Activated gamma-delta T cell treated with Interleukin-2 at 50 U/mL for 16 hours (primary cell): ENCODE measurements at places on chromosomes 12 and 14.

GRCh38 chr12:64585104-64585503 is 25.2 kb upstream of the RASSF3 start:
- DNase-seq: no peak

DNA sequence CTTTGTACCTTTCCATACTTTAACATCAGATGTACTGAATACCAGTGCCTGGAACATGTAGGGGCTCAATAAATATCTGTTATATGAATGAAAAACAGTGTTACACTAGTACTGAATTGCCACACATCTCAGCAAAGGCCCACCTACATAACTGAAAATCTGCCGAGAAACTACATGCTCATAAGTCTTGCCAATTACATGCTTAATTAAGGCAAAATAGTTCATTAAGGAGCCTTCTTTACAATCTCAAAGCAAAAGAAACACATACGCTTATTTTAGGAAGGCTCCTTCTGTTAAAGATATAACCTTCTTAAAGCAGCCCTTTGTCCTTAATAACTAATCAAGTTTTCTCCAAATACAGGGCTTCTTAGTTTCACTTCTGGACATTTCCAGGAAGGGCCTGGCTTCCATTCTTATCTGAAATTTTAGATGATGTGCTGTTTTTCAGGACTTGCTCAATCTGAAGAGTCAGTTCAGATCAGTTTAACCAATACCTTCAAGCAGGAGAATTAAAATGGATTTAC is 11.5 kb downstream of the LIMA1 start:
- DNase-seq: no peak

DNA sequence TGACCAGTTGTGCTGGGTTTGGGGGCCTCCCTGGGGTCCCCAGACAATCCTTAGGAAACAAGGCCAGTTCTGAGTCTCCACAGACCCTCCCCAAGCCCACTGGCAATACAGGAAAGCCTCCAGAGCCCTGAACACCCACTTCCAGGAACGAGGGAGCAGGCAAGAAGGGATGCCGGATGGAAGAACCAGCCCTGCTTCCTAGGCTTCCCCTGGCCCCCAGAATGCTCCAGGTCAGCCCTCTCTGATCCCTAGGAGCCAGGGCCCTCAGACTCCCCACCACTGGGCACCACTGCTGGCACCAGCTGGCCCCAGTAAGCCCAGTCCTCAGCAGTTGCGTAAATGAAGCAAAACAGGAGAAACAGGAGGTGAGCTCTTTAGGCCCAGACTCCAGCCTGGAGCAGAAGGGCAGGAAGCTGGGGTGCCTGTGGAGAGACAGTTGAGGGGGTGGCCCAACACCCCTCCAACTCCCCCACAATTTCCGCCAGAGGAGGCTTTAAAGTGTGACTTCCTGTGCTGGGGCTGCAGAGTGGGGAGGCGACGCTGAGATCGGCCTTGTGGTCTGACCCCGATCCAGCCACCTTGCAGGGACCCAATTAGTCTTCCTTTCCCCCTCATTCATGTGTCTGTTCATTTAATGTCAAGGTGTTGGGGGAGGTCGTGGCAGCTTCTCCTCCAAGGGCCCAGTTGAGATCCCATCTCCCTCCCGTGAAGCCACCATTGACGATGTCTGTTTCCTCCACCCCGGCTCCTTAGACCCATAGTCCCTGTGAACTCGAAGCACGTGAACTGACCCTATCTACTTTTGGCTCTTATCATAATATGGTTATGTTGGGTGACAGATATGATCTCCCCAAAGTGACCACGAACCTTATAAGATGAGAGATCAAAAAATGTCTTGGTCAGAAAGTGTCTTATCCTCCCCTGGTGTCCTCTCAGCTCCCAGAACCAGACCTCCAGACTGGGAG is 4.7 kb downstream of the TNFRSF1A start:
- DNase-seq: peak; percentile 81

DNA sequence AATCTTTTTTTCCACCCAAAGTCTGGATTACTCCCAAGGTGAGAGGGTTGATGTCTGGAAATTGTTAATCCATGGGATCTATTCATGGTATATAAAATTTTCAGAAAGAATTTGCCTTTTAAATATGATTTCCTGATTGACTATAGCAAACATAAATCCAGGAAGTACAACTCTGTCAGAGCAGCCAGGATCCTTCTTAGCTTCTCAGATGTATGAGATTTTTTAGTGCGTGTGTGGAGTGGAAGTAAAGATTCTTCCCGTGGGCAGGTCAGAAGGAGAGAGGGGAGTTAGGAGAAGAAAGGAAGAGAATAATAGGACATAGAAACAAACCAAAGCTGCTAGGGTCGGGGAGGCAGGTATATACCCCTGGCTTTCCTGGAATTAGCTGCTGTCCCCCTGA is 159.3 kb downstream of the FBXL14 start:
- no peak for DNase-seq

- DNase-seq: no peak
Observed at GRCh38 chr14:72646861-72647528, 246.9 kb downstream of the DPF3 start.

DNA sequence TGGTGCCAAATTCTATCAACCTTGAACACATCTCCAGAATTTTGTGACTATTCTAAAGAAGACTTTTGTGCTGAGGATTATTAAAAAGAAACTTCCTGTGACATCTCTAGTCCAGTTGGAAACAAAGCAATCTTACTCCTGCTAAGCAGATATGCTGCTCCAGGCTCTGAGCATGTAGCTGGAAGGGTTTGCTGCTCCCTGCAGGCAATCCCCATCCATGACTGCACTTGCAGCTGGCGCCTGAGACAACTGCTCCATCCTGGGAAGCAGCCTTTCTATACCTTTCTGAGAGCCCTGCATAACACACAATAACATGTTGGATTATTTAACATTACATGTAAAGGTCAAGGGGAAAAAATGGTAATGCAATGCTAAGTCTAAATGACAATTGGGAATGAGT is 105.1 kb downstream of the NDUFA12 start:
- no peak for DNase-seq

- DNase-seq: no peak
Observed at GRCh38 chr12:109169686-109170085, 53.3 kb downstream of the ACACB start.
